CD4-positive, alpha-beta T cell treated with Interleukin-17A for 1 hour (primary cell): ENCODE measurements at places on chromosomes 6 and 20.

DNA sequence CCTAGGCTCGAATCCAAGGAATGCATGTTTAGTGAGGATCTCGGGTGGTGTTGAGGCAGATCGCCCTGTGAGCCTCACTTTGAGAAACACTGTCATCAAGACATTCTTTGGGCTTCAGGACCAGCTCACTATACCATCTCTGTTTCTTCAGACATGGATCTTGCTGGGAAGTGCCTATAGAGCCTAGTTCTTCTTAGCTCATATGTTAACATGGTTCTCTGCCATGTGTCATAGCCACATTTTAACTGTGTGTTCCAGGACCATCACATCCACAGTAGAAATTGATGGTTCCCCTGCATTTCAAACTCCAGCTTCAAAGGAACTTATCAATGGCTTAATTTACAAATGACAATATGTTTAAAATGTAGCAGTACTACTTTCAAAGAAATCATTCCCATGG, 57.4 kb downstream of the NOX3 start:
- DNase-seq, result no peak

- DNase-seq, result peak; percentile 21
Measured at GRCh38 chr20:32585586-32586127, 524 bp upstream of the NOL4L start.

DNA sequence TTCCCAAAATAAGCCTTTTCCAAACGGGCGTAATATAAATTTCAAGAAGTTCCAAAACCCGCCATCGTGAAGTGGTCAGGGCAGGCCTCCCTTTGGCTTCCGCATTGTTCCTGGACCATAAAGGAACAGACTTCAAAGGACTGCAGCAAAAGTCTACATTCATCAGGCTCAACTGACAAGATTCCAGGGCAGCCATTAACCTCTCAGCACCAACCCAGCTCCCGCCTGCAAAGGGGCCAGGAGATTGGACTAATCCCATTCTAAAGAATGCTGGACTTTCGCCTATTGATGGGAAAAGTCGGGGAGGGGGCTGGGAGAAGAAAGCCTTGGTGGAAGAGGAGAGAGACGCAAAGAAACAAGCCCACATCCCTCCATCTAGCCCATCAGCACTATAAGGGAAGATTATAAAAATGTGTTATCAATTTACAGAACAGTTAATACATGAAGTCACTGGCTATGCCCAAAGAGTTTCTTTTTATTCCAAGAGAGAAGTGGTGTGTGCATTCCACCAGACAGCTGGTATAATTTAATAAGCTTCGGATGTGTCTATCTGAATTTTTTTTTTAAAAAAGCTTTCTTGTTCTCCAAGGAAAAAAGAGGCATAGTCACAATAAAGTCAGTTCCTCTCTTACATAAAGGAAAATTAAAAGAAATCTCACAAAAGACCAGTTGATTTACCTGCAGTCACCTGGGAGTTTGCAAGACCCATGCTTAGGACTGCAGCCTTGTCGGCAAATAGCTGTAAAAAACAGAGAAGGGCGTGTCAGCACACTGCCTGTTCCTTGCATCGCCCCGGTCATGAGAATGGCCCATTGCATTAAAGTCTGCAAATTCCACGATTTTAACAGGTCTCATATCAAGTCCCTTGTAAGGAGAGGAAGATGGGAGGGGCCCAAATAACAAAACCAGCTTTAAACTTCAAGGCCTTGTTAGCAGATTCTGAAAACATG, 17.8 kb downstream of the JAG1 start:
- no peak for DNase-seq

GRCh38 chr6:7636151-7636550, 46.2 kb downstream of the SNRNP48 start:
- DNase-seq, result no peak

DNA sequence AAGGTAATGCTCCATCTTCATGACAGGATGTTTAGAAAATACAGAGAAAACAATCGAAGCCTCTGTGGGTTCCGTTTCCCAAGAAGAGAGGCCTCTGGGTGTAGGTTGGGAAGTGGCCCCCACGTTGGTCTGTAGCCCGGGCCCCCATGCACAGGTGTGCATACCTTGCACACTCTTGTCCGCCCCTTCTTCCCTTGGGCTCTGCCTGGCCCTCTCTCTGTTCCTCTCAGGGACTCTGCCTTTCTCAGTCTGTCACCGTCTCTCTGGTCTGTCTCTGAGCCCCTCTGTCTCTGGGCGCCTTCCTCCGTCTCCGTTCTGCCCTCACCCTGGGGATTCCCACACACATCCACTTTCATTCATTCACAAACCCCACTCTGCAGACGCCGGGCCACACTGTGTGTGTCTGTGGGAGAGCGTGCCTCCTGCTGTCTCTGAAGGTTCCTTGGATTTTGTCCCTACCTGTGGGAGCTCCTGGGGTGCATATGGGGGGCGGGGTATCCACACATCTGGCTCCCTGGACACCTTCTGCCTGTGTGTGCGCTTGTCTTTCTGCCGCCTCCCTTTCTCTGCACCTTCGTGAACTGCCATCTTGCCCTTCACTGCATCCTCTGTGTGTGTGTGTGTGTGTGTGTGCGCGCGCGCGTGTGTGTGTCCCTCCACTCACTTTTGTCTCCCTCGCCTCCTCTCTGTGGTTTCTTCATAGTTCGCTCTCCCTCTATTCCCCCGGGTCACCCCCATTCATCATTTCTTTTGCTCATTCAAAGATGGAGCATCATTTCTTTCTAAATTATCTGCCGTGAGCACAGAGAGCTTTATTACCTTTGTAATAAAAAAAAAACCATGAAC, 75.3 kb downstream of the SRC start:
- DNase-seq, result no peak
